ENCODE measurements at places on chromosomes 3 and 15.

- DNase-seq = no peak
Measured at GRCh38 chr3:65540666-65541065, 498.1 kb downstream of the MAGI1 start.

GRCh38 chr3:185460719-185461350 lies 38.0 kb downstream of the TMEM41A start:
- no peak for DNase-seq

DNA sequence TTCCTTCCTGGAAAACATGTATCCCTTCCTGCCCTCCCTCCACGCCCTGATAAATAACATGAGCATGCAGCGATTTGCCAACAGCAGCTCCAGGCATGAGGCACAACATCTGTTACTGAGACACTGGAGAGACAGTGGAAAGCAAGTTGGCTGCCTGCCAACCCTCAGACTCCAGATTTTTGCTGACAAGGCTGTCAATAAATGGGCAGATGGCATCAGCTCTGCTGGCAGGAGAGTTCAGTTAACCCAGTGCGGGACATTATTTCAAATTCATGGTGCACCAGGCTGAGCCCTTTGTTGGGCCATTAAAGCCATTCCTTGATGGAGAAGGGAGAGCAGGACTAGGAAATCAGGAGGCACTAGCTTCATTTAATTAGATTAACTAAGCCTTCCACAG lies 293.3 kb downstream of the MEX3B start:
- DNase-seq = no peak

- no peak for DNase-seq
Measured at GRCh38 chr3:189652042-189652441, 20.9 kb downstream of the TP63 start.

GRCh38 chr3:142931222-142931621 lies 32.3 kb downstream of the PAQR9 start:
- DNase-seq = peak; percentile 17

DNA sequence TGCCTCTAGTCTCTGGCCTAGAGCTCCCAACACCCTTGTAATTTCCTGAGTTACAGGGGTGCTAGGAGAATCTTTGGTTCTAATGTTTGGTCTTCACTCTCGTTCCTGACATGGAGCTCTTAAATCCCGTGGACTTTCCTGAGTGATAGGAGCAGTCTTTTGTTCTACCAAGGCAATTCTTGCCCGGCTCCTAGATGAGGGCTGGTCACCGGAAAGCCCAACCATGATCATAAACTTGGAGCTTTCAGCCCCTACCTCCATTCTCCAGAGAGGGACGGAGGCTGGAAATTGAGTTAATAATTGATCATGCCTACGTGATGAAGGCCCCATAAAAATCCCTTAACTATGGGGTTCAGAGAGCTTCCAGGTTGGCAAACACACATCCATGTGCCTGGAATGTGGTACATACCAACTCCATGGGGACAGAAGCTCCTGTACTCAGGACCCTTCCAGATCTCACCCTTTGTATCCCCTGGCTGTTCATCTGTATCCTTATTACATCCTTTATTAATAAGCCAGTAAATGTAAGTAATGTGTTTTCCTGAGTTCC lies 18.8 kb upstream of the GATM start:
- no peak for DNase-seq

- no peak for DNase-seq
Measured at GRCh38 chr3:134134240-134134639, 104.5 kb upstream of the SLCO2A1 start.

- DNase-seq = no peak
Measured at GRCh38 chr3:33256249-33256648, 21.0 kb upstream of the FBXL2 start.

DNA sequence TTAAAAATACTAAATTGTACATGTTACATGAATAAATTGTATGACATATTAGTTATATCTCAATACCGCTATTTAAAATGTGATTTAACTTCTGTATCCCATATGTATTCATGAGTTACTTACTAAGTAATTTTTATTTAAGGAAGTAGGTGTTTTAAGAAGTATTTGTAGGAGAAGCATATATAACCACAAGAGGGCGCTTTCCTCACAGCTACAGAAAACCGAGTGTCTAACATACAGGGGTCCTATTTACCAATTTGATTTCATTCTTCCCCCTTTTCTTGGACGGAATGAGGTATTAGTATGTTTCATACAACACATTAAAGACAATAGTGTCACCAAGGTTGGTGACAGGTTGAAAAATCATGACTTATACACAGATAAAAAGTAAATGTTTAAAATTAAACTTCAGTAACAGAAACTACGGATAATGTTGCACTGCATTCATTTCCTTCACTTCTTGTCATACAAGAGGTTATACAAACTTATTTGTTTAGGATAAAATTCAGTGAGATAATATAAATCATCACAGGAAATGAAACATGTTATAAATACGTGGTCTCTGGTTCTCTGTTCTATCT lies 253.6 kb downstream of the MAGI1 start:
- DNase-seq = no peak

- DNase-seq = no peak
Measured at GRCh38 chr3:138210528-138210927, 23.4 kb downstream of the ARMC8 start.

DNA sequence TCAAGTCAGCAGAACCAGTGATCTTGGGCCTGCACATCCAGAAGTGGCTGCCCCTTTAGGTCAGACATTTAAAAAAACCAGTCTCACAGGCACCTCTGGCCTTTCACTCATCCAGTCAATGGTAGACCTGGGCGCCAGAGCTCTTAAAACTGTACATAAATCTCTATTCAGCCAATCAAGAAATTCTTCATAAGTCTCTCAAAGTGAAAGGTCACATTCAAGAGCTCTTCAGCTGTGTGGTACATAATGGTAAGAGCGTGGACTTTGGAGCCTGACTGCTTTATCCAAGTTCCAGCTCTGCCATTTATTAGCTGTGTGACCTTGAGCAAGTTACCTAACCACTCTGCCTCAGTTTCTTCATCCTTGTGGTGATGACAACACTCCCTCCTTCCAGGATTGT lies 22.3 kb upstream of the MORF4L1 start:
- no peak for DNase-seq

Measured in activated naive CD4-positive, alpha-beta T cell treated with anti-CD3 and anti-CD28 coated beads, Interleukin-2, amount 50 U/mL, for 72 hours (primary cell).